ENCODE measurements at places on chromosomes 6 and 20.

GRCh38 chr20:9495701-9496100 lies 18.7 kb upstream of the LAMP5 start:
- no peak for DNase-seq

DNA sequence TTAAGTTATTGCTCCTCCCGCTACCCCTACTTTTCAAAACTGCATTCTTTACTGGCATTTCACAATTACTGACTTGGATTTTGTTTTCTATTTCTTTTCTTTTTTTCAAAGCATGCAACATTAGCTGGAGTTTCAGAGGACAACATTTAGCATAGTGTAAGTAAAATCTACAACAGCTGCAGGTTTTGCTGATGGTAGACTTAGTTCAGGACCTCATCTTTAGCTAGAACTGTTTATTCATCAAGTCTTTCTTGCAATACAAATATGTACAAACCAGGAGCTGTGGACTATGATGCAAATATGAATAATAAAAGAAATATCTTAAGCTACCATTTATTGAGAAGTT lies 728 bp upstream of the CEP162 start:
- no peak for DNase-seq

DNA sequence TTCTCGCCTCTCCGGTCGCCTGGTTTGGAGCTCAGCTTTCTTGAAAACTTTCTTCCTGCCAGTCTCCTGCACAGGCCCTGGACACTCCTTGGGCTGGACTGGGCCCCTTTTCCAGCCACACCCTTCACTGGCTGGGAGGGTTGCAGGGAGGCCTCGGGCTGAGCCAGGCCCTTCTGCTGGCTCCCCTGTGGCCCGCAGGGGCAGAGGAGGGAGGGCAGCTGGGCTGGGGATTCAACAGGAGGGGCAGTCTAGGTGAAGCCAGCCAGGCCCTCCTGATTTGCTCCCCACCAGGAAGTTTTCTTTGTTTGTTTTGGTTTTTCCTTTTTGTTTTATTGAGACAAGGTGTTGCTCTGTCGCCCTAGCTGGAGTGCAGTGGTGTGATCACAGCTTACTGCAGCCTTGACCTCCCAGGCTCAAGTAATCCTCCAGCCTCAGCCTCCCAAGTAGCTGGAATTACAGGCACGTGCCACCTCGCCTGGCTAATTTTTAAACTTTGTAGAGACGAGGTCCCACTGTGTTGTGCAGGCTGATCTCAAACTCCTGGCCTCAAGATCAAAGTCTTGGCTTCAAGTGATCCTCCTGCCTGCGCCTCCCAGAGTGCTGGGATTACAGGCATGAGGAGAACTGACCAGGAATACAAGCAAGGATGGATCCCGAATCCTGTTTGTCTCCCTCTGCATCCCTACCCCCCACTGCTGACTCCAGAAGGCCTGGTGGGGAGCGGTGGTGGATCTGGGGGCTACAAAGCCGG lies 23.5 kb upstream of the CDH22 start:
- DNase-seq, result no peak

DNA sequence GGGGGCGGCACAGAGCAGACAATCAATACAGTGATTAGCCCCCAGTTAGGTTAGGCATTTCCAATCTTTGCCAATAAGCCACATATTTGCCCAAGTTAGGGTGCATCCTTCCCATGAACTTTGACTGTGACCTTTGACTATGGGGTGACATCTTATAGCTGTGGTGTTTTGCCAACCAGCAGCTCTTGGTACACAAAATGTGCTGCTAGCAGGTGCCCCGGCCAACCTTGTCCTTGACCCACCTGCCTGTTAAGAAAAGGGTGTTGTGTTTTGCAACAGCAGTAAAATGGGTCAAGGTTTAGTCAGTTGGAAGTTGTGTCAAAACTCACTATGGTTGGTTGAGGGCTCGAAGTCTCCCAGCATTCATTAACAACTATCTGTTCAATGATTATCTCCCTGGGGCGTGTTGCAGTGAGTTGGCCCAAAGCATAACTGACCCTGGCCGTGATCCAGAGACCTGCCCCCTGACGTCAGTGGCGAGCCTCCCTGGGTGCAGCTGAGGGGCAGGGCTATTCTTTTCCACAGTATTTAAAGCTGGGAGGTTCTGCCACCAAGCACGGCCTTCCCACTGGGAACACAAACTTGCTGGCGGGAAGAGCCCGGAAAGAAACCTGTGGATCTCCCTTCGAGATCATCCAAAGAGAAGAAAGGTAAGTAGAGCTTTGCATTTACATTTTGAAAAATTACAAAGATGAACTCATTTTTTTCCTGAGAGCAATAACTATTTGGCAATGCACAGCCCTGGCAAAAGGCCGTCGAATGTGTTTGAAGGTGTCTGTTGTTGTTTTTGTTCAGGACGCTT lies at the start of gene PCK1:
Gene PCK1 (plus strand): TSS at position 557 of the 802 bp plus-strand sequence. CDS start 302 bp downstream, outside the sequence.
- peak; percentile 64 for DNase-seq

DNA sequence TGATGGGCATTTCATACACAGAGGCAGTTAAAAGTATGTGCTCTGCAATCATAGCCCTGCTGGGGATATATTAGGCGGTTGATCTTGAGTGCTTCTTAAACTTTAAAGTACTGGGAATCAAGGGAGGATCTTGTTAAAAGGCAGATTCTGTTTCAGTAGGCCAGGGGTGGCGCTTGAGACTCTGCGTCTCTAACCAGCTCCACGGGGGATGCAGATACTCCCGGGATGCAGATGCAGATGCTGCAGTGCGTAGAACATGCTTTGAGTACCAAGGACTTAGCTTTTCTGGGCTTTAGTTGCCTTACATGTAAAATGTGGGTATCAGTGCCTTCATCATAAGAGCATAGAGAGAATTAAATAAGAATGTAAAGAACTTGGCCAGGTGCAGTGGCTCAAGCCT lies 44.4 kb upstream of the ENPP5 start:
- no peak for DNase-seq

DNA sequence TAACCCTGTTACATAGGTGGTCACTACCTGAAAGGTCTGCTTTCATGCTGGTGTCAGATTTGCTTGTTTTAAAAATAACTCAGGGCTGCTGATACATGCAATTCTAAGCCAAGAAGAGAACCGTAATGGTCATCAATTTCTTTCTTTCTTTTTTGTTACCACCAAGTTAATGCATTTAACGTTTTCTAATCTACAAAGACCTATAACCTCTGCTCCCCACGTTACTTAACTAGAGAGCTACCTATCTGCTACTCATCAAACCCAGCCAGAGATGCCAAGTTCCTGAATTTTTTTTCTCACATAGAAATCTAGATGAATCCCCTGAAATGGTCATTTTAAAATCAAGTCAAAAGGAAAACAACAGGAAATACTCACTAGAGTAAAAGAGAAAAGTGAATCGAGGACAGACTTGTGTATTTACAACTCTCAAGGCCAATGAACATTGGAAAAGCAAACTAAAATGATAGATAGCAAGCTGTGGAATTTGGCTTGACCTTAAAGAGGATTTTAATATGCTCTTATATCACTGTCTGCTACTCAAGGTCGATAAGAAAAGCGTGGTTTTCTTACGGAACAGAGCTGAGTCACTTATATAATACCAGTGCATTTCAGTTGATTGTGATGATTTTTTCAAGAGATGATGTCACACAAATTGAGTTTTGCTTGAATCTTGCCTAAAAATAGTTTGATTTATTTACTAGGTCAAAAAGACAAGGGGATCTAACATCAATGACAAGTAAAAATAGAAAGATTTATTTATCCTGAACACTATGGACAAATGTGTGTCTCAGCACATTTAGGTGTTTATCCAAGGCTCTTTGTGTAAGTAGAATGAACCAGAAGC lies 67.9 kb downstream of the SGK1 start:
- DNase-seq, result no peak

GRCh38 chr20:63148696-63149095 lies 67.2 kb downstream of the YTHDF1 start:
- peak; percentile 59 for DNase-seq

- no peak for DNase-seq
Observed at GRCh38 chr6:19127081-19127480, 710.1 kb upstream of the ID4 start.

GRCh38 chr6:156313037-156313436 lies 464.1 kb upstream of the ARID1B start:
- DNase-seq, result no peak

- no peak for DNase-seq
Observed at GRCh38 chr6:89956182-89956581, 61.9 kb downstream of the GJA10 start.

DNA sequence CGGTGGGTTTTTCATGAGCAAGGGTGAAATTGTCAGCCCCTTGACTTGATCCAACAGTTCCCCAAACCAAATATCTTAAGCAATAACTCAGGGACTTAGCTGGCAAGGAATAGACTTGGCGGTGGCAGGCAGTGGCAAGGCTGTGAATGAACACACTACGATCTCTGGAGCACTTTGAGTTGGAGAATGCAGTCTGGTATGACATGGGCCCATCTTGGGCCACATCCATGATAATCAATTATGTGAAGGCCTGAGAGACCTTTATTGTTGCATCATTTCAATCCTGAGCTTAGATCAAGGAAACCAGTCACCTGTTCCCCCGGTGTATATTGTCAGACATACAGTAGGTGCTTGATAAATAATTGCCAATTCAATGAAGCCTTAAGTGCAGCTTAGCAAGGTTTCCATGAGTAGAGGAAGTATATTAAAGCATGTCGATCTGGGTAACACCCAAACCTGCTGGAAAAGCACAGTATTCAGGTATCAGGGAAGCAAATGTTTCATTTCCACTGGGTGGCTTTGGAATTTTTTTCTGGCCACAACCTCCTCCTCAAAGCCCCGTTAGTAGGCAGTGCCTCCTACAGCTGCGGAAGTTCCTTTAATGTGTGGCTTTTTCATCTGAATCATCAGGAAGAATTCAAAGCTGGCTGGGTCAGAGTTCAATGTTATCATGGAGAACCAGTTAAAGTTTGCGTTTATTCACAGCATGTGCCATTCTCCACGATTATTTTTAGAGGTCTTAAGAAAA lies 10.2 kb downstream of the CASS4 start:
- DNase-seq, result no peak

DNA sequence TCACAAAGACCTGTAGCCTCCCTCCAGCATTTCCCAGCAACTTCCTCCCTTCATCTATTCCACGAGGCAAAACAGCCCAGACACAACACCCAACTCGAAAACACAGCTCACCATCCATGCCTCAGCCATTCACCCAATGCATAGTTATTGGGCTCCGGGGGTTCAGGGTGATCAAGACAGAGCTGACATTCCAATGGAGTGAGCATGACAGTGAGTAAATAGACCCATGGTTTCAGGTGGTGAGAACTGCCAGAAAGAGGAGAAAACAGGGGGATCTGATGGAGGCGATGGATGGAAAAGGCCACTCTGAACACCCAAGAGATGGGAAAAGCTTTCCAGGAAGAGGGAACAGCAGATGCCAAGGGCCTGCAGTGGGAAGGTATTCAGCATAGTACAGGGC lies 5.9 kb downstream of the CASS4 start:
- DNase-seq, result no peak

- no peak for DNase-seq
Observed at GRCh38 chr20:11174861-11175260, 501.1 kb upstream of the JAG1 start.

DNA sequence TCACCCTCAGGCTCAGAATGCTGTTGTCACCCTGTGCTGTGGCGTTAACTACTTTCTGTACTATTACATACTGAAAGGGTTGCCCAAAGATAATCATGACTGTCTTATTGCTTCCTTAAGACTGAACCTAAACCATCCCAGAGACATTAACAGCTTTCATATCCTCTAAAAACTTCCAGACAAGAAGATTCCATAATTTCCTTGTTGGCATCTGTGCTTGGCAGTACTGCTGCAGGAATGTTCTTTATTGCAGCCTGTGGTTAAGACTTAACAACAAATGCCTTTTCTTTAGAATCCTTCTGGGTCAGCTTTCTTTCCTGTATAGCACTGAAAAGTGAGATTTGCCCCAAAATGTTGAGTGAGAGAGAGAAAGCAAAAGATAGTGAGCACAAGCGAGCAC lies 109.7 kb downstream of the GJA10 start:
- no peak for DNase-seq

- DNase-seq, result no peak
Observed at GRCh38 chr20:52805296-52805571, 166.9 kb upstream of the TSHZ2 start.

Data from spleen (tissue), 13 donors.